HCT116 (cell line): ENCODE measurements at places on chromosomes 12 and 14. TPM values are rescaled to one million over a fixed set of nuclear protein-coding genes. Genes with fewer than 3 reads are reported as not detected.

DNA sequence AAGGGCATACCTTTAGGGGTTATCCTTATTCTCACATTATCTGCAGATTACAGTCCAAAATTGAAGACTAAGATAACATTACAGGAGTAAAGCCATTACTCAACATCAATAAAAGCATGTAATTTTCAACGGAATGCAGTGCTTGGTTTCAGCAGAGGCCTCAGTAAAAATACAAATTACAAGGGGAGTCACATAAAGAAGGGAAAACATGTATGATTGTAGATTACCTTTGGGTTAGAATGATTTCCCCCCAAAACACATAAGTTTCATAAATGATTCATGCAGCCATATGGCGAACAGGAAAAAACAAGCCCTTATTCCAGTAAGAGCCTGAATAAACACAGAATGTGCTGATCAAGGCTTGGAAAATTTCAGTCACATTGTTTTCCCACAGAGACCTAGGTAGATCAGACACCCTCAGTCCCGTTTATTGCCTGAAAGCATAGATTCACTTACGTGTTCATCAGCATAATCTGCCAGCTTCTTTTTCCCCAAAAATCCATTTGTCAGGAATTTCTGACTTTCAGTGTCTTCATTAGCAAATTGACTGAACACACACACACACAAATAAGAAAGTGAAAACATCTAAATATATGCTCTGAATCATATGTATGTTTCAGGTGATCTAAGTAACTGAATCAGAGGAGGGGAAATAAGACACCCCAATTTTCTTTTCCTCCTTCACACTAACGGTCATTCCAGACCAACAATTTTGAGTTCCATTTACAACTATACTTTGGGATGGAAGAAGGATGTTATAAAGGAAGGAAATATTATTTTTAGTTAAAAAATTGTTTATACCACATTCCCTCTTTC lies 37.5 kb downstream of the SLC38A4 start:
- no peak for DNase-seq

DNA sequence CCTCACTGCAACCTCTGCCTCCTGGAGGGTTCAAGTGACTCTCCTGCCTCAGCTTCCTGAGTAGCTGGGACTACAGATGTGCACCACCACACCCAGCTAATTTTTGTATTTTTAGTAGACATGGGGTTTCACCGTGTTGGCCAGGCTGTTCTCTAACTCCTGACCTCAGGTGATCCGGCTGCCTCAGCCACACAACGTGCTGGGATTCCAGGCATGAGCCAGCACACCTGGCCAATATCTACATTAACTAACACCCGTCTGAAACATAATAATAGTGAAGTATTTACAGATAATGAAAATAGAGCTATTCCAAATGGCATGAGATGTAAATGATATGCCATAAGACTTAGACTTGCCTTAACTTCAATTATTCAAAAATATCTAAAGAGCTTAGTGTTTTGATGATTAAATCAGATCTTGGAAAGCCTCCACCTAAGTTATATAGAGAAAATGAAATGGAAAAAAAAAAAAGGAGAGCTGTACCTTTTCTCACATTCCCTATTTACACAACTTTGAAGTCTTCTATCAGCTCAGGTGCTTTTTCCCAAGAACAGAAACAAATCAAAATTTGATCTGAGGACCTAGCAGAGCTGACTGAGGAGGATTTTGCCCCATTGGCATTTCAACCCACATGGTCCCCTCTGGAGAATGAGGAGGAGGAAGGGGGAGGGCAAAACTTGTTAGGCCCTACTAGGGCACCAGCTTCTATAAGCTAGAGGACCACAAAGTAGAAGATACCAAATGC lies 309.2 kb downstream of the PRKD1 start:
- no peak for DNase-seq

DNA sequence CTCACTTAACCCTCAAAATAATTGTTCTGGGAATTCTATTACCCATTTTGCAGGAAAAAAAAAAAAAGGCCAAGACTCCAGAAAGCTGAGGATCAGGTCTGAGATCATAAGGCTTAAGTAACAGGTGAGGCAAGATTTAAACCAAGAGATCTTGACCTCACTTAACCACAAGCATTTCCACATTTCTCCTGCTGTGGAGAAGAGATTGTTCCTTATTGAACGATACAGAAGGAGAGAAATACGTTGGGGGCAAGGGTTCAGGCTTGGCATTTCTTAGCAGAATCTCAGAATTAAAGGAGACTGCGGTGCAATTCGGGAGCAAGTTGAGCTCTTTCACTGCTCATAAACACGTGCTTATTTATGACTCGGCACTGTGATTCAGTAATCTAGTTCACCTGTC lies 885.3 kb upstream of the TMEM132C start:
- no peak for DNase-seq

DNA sequence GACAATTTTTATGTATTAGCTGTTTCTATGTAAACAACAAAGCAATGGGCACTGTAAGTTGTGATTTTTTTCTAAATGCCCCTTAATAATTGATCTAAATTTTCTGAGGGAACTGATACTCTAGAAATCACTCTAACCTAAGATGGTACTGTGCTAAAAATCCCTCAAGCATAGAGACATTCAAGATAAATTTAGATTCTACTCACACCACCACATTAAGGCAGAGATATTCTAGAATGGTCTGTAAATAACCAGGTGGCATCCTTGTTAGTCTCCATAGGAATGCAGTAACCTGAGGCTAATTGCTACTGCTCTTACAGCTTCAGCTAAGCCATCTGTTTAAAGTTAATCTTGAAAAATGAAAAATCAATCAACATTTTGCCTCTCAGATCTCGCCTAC lies 87.3 kb downstream of the SLC41A2 start:
- no peak for DNase-seq

DNA sequence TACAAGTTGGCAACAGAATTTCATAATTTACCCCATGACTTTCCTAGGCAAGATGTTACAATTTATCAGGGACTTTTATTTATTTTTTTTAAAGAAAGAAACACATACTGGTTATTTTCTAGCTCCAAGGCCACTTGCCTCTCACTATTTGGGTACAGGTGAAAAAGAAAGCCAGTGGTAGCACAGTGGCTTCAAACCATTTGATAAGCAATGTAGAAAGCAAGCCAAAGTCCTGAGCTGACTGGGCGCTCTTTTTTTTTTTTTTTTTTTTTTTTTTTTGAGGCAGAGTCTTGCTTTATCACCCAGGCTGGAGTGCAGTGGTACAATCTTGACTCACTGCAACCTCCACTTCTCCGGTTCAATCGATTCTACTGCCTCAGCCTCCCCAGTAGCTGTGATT lies 73.3 kb downstream of the STXBP6 start:
- DNase-seq: no peak

VDR gene
- total RNA-seq: 9.5 TPM

- no peak for DNase-seq
Observed at GRCh38 chr12:106130474-106131113, 8.2 kb downstream of the NUAK1 start.

GRCh38 chr14:99217066-99217955 lies 54.7 kb downstream of the BCL11B start:
- DNase-seq: no peak

DNA sequence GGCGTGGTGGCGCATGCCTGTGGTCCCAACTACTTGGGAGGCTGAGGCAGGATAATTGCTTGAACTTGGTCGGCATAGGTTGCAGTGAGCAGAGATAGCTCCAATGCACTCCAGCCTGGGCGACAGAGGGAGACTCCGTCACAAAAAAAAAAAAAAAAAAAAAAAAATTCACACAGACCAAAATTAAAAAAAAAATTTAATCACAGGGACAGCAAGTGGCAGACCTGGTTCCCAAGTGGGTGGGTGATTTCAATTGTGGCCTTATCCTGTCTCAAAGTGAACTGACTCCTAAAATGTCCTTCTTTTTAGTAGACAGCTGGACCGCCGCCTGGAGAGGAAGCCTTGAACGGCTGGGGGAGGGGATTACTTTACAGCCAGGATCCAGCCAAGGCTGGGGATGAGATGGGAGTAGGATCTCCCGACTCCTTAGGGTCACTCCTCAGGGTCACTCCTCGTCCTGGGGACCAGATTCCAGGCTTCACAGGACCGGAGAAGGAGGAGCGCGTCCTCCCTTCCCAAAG lies 1.5 kb upstream of the KCNH3 start:
- no peak for DNase-seq

DNA sequence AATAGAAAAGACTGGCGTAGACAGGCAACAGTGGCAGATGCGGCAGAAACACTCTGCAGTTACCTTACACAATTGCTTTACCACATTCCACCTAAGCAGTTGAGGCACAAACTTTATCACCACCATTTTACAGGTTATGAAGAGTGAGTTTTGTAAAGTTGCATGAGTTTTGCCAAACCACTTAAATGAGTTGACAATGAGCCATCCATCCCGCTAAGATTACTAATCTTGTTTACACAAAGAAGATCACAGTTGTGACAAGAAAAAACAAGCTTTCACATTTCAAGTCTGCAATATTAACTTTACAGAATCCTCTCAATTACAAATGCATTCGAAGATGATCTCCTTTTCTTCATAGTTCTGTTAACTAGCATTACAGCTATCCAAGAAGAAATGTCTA lies 1.8 kb downstream of the TMCC3 start:
- no peak for DNase-seq

DNA sequence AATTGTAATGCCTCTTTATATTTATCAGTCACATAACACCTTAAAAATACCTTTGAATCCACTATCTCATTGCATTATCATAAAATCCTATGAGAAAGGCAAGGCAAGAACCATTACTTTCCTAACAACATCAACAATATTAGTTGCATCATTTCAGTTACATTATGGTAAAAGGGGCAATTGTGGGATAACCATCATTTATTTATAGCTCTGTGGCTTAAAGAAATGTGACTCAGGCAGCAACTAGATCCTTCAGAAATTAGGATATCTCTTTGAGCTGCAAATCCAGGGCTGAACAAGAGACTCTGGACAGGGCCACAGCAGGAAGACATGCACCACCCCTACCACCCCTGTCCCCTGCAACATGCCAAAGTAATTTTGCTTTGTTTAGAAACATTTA lies 36.4 kb downstream of the EPS8 start:
- DNase-seq: no peak

GRCh38 chr12:62653304-62653703 lies 186.7 kb downstream of the MON2 start:
- no peak for DNase-seq

DNA sequence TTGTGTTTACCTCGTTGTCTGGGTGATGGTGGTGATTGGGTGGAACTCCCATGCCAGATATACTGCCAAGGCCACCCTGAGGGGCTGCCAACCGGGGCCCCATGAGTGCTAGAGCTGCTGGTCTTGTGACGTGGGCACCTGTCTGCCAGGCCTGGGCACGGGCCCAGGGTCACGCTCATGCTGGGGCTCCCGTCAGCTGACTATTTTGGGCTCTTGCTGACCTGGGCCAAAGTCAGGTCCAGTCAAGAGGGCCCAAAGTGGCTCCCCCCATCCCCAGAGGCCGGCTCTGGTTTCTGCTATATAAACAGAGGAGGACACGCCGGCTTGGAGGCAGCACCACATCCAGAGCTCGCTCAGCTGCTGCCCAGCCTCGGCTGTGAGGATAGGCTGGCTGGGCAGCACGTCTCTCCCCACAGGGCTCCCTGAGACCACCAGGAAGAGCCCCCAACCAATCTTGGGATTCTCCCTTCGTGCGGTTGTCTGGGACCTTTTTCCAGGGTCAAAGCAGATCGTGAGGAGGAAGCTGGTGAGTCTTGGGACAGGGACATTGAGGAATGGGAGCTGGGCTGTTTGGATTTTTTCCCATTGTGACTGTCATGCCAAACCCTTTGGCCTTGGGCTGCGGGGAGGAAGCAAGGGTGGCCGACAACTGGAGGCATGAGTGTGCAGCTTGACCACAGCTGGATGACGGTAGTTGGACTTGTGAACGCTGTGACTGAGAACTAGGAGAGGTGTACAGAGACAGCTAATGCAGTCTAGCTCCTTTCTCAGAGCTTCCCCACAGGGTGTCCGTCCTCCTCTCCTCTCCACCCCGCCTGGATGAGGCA lies 7.6 kb upstream of the NR4A1 start:
- no peak for DNase-seq

- DNase-seq: no peak
Observed at GRCh38 chr12:53989227-53990113, 4.5 kb downstream of the HOXC10 start.

CLEC4D gene
- total RNA-seq: not detected

GRCh38 chr12:18567787-18568186 lies 170.0 kb downstream of the PLCZ1 start:
- no peak for DNase-seq

GRCh38 chr14:84520711-84521338 lies 1009.1 kb upstream of the FLRT2 start:
- DNase-seq: no peak

- no peak for DNase-seq
Observed at GRCh38 chr14:79254069-79254775, 957.1 kb downstream of the DIO2 start.

DNA sequence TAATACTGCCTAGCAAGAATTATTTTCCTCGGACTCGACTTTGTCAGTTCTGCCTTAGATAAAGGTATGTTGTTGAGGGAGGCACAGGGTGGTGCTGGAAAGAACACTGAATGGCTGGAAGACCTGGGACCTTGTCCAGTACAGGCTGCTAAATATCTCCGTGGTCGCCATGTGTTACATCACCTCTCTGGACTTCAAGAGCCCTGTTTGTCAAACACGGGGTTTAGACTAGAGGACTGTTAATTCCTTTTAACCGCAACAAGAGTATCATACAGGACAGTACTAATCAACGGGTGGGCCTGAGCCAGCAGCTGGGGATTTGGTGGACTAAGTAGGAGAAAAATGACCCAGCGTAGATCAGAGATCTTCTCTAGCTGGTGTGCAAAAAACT lies 476.3 kb downstream of the LRIG3 start:
- no peak for DNase-seq

GRCh38 chr12:12011880-12012260 lies 58.9 kb upstream of the BCL2L14 start:
- no peak for DNase-seq

- no peak for DNase-seq
Observed at GRCh38 chr12:116637589-116638150, 78.5 kb downstream of the MAP1LC3B2 start.

DEPDC4 gene
- total RNA-seq: 3.4 TPM

- no peak for DNase-seq
Observed at GRCh38 chr12:124520265-124520701, 47.1 kb downstream of the NCOR2 start.

DNA sequence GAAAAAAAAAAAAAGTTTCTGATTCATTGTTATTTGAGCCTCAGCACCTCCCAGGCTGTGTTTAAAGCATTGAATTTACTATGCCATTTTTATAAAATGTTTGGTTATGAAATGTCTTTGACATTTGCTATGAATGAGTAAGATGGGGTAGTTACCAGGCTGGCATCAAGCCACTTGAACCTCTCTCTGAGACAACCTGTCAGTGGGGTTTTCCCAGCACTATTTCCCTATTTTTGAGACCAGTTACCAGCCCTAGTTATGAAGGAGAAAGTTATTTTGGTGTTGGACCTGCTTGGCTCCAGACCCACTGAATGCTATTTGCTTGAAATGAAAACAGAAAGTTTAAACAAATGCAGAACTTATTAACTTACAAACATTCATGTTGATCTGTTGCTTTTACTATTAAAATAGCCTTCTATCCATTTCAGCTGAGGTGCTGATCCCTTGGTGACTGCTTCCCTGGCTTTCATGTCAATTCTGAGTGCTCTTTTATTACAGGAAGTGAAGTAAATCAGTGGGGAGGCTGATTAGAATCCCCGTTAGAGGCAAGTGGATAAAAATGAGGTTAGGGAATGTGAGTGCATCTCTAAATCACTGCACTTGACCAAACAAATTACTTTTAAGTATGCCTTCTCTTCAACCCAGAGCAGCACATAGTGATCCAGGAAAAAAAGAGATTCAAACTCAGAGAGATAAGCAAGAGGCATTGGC lies 37.8 kb downstream of the LLPH start:
- no peak for DNase-seq
